ENCODE measurements at places on chromosomes 3 and 15.

DNA sequence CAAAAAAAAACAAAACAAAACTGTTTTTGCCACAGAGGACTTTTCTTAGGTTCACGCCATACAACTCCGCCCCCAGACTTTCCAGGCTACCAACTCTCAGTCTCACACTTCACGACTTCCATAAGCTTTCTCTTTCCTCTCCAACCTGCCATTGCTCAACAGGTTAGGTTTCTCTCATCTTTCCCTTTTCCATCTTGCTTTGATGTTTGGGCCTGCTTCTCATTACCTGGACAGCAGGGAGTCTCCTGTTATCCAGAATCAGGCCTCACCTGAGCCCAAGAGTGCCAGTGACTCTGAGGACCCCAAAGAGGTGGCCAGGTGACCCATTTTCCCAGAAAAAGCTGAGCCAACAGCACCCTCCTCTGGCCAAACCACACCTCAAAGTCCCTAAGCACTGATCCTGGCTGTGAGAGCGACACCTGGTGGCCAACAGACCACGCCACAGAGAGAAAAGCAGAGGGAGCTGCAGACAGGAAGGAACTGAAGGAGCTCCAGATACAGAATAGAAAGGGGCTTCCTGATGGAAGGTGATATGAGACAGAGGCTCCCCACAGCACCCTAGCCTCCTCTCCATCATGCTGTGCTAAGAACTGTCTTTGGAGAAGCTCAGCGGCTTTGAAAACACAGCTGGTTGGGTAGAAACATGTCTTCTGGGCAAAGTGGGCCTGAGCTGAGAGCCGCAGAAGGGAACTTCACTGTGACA lies 4.0 kb downstream of the CCDC51 start:
- peak; percentile 73 for DNase-seq

DNA sequence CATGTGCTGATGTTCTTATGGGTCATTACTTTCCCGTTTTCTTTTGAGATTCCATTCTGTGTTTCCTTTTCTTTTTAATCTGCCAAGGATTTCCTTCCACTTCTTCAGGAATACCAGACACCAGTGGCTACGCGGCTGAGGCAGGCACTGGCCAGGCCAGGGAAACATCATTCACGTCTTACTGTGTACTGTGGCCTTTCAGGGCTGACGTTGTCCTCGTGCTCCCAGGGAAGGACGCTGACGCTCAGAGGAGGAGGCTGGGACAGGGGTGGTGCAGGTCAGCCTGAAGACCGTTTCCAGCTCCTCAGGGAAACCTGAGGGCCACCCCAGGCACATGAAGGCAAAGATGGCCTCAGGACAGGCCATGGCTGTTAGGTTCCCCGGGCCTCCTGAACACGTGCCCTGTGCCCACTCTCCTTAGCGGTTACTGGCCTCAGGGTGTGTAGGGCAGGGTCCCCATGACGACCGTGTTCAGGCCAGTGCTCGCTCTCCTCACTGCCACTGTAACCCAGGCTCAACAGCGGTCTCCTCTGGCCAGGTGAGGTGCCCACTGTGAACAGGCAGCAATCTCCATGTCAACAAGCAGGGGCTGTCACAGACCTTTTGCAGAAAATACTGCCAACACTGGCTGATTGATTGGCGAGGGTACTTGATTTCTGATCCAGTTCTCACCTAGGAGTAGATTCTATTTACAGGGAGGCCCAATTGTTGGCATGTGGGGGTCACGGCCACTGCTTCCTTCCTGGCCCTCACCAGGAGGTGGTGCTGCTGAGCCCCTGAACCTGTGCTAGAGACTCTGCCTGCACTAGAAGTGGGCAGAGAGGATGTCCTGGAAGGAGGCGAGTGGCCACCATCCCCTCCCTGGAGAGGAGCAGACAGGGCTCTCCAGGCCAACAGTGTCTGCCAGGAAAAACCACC lies 169.5 kb downstream of the ATP10A start:
- no peak for DNase-seq

GRCh38 chr3:151121016-151121415 lies 35.6 kb downstream of the MED12L start:
- no peak for DNase-seq

- no peak for DNase-seq
Observed at GRCh38 chr15:28086175-28086703, 12.9 kb downstream of the OCA2 start.

DNA sequence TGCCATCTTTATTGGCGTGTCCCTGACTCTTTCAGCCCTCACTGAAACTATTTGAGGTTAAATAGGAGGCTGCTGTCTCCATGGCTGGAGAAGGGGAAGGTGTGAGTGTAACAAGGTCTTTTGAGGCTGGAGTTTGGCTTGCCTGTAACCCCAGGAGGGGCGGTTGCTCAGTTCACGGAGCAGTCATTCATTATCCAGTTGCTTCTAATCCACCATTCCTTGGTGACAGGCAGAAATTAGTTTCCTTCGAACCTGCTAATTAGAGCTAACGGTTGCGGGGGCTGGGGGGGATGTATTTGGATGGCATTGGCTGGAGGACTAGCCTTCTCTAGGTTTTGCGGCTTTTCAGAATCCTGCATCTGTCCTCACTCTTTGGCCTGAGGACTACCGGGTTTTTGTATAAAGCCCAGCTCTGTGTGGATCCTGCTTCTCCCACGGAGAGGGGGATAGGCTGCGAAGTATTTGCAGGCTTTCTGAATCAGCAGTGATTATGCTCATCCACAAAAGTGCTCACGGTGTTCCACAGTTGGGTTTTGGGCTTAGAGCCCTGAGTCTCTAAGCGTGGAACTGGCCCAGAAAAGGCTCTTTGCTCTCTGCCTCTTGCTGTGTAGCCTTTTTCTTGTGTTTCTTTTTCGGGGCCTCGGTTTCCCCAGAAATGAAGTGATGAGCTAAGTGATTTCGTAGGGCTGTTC lies 18.6 kb downstream of the FGD5 start:
- no peak for DNase-seq

DNA sequence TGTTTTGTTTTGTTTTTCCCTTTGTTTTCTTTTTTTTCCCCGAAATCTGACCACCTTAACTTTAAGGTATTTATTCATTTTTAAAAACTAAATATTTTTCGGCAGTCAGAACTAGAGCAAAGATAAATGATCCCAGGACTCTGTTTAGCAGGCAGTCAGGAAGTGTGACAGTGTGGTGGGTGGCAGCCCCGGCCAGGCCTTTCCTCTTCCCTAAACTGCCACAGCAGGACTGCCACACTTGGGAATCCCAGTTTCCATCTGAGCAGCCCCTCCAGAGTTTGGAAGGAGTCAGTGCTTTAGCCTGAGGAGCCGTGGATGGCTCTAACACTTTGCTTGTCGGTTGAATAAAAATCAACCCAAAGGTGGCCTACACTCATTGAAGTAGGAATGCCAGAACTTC lies 6.9 kb downstream of the CCRL2 start:
- DNase-seq: no peak
